ENCODE measurements at places on chromosomes 2 and 18. TPM values are rescaled to one million over a fixed set of nuclear protein-coding genes. Genes with fewer than 3 reads are reported as not detected.

Gene CFC1
- polyA plus RNA-seq, result not detected

Gene CDH19
- 1.9 TPM for polyA plus RNA-seq

Gene CDH20
- polyA plus RNA-seq, result 1.3 TPM

Gene TUBA3E
- 0.27 TPM for polyA plus RNA-seq

Gene ING5
- polyA plus RNA-seq, result 28.4 TPM

Gene ABCB11
- polyA plus RNA-seq, result not detected

Gene PSMA8
- not detected for polyA plus RNA-seq

Gene IL37
- polyA plus RNA-seq, result not detected

Gene COMMD1
- 49.7 TPM for polyA plus RNA-seq

Gene KIF5C
- polyA plus RNA-seq, result 2.1 TPM

Gene ALPI
- not detected for polyA plus RNA-seq

Gene EML6
- 45.6 TPM for polyA plus RNA-seq

Gene ELMOD3
- polyA plus RNA-seq, result 11.5 TPM

- no peak for DNase-seq
These were observed 574 bp upstream of the EML4 start for GRCh38 chr2:42168459-42169099.

- DNase-seq, result no peak
These were observed 172.7 kb upstream of the FHL2 start for GRCh38 chr2:105571445-105571987.

DNA sequence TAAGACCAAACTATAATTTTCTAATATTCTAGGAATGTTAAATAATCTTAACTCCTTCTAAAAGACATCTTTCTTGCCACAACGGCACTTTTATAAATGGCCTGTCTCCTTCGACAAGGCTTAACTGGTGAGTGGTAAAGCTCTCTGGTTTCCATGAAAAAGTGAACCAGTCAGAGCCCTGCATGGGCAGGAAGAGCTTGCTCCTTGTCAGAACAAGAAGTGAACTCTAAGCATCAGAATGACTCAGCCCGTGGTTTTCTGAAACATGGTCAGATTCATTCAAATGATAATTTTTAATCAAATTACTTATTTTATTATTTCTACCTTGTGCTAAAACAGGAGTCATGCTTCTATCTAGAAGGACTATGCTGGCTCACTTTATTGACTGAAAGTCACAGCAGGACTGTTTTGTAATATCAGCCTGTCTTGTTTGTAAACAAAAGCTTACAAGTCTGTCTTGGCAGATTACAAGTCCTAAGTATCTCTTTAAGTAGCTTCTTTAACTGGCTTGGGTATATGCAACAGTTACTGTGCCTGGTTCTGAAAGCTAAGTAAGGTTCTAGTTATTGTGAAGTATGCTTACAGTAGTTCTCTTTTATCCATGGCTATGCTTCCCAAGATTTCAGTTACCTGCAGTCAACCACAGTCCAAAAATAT, 245.4 kb downstream of the NAPG start:
- DNase-seq, result no peak

GRCh38 chr2:209696836-209697711, 74.6 kb upstream of the UNC80 start:
- no peak for DNase-seq

DNA sequence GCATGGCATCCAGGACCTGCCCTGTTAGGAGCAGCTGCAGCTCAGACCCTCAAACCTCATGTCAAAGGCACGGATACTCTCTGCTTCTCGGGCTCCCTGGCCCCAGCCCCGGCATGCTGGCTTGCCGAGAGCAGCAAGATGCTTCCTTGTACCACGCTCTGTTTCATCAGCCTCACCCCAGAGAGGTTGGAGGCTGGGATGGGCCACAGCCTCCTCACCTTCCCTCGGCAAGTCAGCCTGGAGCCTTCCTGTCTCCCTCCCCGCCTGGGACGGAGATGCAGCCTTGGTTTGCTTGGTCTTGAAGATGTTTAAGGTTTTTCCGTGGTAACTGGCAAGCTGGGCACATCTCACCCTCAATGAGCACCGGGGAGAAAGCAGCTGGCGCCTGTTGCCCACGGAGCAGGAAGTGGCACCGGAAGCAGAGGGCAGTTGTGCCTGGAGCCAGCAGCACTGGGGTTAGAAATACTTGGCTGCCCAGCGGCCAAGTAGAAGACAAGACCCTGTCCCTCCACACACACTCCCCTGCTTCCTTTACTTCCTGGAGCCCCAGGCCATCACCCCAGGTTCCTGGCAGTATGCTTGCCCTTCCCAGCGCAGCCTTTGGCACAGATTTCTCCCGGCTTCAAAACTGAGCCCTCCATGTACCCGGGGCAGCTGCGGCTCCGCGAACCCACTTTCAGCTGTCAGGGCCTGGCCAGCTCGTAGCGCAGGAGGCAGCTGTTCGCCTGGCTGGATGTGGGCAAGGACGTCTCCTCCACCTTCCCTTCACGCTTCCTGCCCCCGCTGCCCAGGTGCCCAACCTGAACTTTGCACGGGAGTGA, 17.4 kb downstream of the FBLN7 start:
- DNase-seq, result no peak

DNA sequence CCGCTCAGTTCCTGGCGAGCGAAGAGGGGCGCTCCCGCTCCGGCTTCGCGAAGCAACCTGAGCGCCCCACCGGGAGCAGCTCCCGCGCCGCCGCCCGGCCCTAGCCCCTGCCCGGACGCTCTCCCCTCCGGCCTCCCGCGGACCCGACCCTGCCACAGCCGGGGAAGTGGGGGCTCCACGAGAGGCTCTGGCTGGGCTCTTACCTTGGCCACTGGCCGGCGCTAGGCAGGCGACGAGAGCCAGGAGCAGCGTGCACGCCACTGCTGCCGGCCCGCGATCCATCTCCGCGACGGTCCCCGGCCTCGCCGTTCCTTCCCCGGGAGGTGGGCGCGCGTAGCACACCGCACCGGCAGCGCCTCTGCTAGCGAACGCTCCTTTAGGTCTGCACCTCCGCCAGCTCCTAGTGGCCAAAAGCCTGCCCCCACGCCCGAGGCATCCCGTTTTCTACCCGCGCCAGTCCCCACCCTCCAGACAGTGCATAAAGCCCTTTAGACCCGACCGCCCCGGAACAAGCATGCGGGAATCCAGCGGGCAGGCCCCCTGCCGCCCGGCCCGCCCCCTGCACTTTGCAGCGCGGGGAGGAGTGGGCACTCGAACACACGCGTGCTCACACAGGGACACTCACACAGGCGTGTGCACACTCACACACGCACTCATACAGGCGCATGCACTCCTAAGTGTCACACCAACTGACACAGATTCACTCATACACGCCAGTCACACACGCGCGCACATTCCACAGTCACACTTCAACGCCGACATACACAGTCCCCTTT, at the start of gene LRP2:
LRP2 (minus strand) TSS at position 417 of the 776 bp plus-strand sequence; CDS start at position 282, 135 bp downstream.
- no peak for DNase-seq

- DNase-seq, result no peak
These were observed 68.3 kb downstream of the SGPP2 start for GRCh38 chr2:222492683-222493082.

GRCh38 chr2:177667626-177668025, 275.1 kb downstream of the AGPS start:
- DNase-seq, result no peak

DNA sequence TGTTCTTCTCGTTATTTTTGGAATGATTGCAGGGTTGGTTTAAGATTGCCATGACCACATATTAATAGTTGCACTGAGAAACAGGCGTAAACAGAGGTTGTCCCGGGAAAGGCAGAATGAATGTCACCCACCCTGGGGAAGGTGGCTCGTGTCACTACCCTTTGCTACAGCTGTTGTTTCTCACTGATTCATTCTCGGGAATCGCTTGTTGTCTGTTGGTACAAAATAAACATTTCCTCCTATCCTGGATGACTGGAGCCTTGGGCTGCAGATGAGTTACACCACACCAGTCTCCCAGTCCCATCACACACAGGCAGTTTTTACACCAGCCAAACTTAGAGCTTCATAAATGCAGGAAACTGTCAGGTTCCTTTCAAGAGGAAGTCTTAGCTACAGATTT, 216.7 kb downstream of the GBX2 start:
- no peak for DNase-seq

GRCh38 chr18:3180325-3180724, 39.4 kb downstream of the MYOM1 start:
- DNase-seq, result peak; percentile 16

DNA sequence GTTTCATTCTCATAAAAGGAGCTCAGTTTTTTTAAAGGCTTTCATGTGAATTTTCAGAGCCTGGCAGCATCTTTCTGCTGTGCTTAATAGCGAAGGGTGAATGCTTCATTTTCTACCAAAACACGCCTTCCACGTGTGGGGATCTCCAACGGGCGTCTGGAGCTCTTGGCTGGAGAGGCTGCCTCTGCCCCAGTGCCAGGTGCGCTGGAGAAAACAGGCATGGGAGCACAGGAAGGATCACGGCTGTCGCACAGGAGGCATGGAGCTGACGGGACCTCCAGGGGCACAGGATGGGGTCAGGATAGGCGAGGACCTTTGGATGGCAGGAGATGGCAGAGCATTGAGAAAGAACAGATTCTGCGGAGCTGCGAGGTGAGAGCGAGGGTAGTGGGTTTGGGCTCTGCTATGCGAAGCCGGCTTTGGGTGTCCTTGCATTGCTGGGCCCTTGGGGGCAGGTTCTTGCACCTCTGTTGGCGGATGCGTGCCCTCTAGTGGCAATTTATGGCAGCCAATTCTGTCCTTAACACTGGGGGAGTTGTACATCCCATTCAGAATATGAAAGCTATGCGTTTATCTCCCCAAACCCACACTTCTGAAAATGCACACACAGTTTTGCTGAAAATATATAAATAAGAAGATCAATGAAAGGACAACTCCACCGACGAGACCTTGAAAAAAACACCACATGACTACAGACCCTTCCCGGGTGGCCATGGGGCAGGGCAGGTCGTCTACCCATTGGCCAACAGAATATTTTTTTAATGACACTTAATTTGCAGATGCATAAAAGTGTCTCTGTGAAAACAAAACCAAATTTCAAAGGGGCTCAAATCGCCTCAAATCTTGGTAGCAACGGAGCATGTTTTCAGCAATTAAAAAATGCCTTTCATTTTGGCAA, 90.4 kb upstream of the SLC35G4 start:
- no peak for DNase-seq

GRCh38 chr2:150781142-150781541, 293.7 kb upstream of the RND3 start:
- no peak for DNase-seq

- no peak for DNase-seq
These were observed 150.0 kb downstream of the RNF152 start for GRCh38 chr18:61742565-61743429.

- no peak for DNase-seq
These were observed 295.3 kb upstream of the EPAS1 start for GRCh38 chr2:46001741-46002506.

- DNase-seq, result no peak
These were observed 15.4 kb downstream of the SDC1 start for GRCh38 chr2:20209373-20210109.

- DNase-seq, result no peak
These were observed 157.6 kb upstream of the NRP2 start for GRCh38 chr2:205524656-205525055.

DNA sequence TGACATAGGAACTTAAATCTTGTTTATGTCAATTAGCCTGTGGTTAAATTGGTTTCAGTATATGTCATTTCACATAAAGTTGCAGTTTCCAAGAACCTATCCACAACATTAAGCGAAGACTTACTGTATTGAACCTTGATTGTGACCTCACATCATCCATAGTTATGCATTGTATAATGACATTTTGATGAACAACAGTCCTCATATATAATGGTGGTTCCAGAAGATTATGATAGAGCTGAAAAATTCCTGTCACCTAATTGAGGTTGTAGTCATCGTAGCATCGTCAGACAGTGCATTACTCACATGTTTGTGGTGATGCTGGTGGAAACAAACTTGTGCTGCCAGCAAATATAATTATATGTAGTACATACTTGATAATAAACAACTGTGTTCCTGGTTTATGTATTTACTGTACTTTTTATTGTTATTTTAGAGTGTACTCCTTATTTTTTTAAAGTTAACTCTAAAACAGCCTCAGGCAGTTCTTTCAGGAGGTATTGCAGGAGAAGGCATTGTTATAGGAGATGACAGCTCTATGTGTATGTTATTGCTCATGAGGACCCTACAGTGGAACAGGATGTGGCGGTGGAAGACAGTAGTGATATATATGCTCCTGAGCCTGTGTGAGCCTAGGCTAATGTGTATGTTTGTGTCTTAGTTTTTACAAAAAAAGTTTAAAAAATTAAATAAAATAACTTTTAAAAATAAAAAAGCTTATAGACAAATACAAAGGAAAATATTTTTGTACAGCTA, 56.6 kb downstream of the UBE2E3 start:
- peak; percentile 57 for DNase-seq

- DNase-seq, result no peak
These were observed 1269.7 kb upstream of the ZEB2 start for GRCh38 chr2:145789636-145790035.

DNA sequence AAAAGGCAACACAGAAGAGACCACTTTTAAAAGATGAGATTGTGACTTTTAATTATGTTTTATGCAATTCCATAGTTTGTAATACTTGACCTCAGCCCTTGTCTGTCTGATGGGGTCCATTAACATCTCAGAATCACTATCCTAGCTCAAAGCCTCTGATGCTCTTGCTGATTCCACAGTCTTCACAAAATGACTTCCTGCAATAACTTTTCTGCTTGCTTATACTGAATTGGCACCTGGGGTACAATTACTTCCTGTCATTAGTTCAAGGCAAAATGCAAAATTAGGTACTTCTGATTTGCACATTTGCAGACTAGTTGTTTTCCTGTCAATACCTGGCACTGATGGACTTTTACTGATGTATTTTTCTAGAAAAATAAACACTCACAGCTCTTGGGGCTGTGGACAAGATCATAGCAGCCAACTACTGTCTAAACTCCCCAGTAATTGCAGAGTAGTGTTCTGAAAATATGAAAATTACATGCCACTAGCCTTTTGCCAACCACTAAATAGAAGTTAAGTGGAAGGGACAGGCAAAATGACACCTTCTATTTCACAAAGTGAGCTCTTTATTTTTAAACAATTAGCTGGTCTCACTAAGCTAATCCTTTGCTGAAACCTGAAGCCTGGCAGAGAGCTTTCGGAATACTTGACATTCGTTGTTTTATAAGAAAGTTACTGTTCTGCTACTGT, 129.1 kb downstream of the PIEZO2 start:
- DNase-seq, result no peak

GRCh38 chr2:82478641-82479040, 1980.4 kb downstream of the SUCLG1 start:
- DNase-seq, result no peak

GRCh38 chr2:99971326-99971900, 171.0 kb downstream of the AFF3 start:
- no peak for DNase-seq

DNA sequence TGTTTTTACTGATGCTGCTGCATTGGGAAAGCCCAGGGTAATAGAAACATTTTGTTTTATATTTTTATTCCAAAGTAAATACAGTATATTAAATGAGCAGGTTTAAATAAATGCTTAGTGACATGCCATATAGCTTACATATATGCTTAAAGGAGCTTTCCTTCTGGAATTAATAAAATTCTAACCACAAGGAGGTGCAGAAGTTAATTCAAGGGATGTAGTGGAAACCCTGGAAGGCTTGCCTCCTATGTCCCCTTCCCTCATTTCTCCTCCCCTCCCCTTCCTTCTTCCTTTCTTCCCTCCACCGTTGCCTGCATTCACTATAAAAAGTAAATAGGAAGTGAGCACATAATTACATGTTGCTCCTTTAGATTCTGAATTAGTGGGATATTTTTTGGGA, 96.3 kb downstream of the UBE2E3 start:
- no peak for DNase-seq

All from muscle of back (tissue), 13 donors.